SW480 (cell line): ENCODE measurements at places on chromosomes 2 and 18.

- no peak for DNase-seq
Observed at GRCh38 chr2:241868661-241869081, 858 bp upstream of the RTP5 start.

DNA sequence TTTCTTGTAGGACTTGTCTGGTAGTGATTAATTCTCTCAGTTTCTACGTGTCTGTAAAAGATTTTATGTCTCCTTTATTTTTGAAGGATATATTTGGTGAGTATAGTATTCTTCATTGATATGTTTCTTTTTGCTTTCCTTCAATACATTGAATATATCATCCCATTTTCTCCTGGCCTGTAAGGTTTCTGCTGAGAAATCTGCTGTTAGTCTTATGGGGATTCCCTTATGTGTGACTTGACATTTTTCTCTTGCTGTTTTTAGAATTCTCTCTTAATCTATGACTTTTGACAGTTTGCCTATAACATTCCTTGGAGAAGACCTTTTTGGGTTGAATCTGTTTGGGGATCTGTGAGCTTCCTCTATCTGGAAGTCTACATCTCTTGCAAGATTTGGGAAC, 281.0 kb upstream of the MEIS1 start:
- no peak for DNase-seq

DNA sequence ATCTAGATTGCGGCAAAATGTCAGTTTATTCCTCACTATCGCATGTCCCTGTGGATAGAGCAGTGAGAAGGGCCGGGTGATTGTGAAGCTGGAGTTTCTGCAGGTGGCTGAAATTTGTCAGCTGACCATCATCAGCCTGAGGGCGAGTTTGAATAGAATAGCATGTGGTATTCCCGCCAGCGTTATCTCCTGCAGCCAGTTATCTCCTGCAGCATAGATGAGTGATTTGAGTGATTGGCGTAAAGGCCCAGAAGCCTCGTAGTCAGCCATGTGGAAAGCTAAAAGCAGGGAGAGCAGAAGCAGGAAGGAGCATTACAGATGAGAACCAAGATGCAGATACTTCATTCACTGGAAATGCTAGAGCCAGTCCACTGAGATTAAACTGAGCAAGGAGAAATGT, 65.5 kb downstream of the CABLES1 start:
- no peak for DNase-seq

DNA sequence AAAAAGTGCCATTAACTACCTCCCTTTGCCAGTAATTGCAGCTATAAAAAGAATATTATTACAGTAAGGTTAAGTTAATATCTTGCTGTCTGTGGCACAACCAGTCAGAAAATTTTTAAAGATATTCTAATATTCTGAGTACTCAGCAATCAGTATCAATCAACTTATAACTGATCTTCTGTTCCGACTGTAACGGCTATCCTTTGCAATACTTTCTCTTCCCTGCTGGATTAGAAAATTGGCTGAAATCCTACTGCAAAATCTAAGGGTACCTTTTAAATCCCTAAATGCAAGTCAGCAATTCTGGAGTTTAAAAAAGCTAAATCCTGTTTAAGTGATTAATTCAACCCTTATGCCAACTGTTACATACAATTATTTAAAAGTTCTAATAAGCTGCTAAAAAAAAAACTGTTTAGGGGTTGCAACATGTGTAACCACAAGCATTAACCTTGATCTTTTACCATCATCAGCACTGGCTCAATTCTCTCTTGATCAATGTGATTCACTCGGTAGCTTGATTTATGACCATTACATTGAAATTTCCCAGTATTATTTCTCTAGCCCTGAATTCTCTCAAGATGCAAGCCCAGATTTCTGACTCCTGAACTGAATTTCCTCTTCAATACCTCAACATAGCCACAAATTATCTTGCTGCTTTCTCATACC, 20.5 kb downstream of the GAREM1 start:
- DNase-seq: no peak

DNA sequence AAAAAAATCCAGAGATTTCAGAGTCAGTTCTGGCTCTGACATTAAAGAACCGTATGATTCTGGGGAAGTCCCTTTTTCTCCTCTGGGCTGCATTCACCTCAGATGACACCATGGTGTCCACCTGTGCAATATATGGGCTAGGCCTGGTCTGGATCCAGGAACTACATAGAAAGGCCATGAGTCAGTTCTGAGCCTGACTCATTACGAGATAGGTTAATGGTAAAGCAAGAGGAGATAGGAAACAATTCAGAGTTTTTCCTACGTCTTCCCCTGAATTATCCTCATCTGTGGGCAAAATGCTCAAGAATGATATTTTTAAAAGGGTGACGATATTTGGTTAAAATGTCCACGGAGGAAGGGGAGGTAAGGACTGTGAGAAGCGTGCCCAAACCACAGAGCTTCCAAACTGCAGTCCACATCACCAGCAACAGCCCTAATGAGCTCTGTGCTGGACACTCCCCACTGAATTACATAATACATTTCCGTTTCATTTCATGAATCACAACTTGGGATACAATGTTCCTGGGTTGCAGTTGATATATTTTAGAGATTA, 180.1 kb upstream of the OSR1 start:
- peak; percentile 95 for DNase-seq

DNA sequence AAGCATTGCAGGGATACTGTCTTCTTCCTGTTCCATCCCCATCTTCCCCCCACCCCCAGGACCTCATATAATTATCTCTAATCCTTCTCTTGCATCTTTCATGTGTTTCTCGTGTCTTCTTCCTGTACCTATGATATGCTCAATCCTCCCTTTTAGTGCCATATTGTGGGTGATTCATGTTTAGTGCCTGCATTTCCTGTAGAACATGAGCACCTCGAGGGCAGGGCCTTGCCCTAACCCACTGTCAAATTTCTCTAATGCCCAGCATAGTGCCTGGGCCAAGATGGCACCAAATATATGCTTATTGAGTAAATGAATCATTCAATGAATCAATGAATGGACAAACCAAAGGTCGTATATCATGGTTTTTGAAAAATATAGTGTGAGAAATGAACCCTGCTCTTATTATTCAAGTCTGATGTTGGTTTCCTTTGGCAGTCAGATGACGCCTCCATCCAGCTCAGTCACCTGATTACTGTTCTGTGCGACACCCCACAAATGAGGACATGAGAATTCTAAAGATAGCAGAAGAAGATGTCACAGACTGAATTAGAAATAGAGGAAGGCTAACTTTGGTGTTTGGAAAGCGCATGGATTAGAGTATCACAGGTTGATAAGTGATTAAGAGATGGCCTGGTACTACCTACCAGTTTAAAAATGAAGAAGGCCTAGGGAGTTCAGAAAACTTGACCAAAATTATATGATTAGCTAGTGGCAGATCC, 278.4 kb downstream of the PRKCE start:
- no peak for DNase-seq

DNA sequence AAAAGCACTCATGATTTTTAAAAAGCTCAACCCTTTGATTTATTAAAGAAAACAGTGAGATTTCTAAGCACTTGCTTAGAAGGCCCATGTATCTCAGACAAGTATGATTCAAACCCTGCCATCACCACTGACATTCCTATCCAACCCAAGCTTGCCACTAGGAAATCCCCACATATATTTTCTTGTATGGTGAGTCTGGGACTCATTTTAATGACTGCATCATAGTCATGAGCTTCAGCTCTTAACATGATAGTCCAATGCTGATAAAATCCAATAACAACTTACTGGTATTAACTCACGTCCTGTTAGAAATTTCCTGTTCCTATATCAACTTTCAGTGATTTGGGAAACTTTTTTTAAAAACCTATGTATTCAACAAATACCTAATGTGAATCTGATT, 39.4 kb upstream of the NCKAP5 start:
- no peak for DNase-seq

- no peak for DNase-seq
Observed at GRCh38 chr2:64119369-64119768, 24.9 kb downstream of the PELI1 start.

DNA sequence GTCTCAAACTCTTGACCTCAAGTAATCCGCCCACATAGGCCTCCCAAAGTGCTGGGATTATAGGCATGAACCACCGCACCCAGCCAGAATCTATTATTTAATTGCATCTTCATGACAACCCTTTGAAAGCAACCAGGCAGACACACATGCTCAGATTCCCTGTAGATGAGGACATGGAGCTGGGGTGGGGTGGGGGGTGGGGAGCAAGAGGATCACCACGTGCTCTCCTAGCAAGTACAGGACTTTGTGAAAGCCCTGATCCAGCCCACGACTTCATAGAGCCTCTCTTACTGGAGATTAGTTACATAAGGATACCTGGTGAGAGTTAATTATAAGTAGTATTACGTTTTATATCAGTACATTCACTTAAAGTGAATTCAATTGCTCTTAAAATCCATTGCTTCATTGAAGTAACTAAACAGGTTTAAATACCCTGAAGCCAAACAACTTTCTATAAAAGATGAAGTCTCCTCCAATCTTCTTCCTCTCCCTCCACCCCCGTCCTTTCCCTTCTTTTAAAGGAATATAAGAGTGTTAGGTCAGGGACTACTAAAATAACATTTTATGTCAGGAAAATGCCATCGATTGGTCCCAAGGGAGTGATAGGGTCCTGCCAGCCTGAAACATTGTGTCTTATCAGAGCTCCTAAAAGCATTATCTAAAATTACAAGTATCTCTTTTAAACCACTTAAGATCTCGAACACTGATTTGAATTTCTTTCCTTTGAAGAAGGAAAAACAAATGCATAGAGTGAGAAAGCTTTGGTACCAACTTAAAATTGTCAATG, 123.9 kb downstream of the EPHA4 start:
- no peak for DNase-seq

DNA sequence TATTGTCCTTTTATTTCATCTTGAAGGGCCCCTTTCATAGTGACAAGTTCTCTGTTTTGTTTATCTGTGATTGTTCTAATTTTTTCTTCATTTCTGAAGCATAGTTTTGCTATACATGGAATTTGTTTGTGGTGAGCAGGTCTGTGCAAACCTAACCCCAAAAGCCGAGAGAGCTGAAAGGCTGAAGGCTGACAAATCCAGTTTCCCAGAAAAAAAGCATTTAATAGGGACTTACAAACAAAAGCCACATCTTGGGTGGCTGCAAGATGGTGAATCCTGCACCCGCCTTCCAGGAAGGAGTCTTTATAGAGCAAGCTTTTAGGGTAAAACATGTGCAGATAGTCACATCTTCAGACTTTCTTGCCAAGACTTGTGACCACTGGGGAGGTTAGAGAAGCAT, 473.4 kb upstream of the TRIB2 start:
- DNase-seq: no peak

GRCh38 chr2:128477026-128477820, 158.6 kb upstream of the HS6ST1 start:
- DNase-seq: no peak

DNA sequence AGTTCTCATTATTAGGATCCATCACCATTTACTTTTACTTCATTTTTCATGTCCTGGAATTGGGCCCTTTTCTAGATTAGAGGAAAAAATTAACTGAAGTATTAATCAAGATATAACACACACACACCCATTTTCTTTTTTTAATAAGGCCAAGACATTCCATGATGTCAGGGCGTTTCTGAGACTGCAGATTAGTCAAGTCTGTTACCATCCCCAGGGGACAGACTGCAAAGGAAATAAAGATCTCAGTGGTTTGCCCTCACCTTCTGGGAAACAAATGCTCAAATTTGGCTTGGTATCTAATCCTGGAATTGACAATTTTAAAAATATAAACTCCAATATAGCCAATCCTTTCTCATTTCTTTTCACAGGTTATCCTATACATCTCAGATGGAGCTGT, 27.4 kb downstream of the RMP24 start:
- no peak for DNase-seq

DNA sequence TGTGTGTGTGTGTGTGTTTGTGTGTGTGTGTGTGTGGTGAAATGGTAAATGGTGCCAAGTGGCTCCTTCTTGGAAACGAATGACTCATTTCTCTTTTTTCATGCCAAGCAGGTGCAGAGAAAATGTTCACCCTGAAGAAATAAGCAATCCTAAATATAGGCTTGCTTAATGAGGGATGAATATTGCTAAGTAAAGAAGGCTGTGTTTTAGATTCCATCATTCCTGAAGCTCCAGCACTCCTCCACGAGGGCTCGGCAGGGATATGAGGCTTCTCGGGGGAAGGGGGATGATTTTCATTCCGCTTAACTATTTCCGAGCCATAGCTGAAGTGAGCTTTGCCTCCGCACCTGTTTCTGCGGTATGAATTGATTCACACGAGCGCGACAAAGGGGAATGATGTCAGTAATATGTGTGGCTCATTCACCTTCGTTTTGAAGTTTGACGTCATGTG, 72.9 kb downstream of the TSN start:
- no peak for DNase-seq

DNA sequence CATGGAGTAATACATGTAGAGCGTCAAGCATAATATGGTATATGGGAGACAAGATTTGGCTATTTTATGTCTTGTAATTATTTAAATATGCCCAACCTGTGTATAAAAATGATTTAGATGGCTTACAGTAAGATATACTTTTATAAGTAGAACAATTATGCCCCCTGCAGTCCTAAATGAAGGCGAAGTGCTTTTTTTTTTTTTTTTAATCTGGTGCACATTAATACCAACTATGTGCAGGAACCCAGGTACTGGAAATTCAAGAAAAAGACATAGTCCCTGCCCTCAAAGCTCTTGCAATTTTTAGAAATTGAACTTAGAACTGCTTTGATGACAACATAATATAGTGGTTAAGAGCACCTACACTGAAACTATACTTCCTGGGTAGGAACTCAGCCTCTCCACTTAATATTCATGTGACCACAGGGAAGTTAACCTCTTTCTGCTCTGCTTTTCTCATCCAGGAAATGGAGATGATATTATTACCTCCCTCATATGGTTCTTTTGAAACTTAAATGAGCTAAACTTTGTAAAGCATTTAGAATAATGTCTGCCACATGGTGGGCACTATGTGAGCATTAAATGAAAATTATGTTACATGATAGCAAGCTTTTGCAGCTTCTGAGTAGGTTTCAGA, 38.1 kb downstream of the AFTPH start:
- DNase-seq: peak; percentile 29

- DNase-seq: no peak
Observed at GRCh38 chr2:65025453-65026123, 30.6 kb upstream of the CEP68 start.

DNA sequence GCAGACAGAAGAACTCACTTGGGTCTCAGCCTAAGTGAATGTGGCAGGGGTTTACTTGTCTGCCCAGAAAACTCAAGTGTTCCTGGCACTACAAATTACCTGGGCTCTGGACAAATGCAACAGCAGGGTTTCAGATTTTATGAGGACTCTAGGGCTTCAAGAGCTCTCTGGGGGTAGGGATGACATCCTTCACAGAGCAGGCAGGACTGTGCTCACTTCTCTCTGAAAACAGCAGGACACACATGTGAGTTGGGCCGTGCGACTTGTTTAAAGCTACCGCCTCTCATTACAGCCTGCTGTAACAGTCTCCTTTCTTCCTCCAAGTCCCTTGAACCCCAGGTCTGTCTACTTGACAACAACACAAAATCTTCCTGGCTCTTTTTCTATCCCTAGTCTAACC, 212.6 kb downstream of the EN1 start:
- no peak for DNase-seq

DNA sequence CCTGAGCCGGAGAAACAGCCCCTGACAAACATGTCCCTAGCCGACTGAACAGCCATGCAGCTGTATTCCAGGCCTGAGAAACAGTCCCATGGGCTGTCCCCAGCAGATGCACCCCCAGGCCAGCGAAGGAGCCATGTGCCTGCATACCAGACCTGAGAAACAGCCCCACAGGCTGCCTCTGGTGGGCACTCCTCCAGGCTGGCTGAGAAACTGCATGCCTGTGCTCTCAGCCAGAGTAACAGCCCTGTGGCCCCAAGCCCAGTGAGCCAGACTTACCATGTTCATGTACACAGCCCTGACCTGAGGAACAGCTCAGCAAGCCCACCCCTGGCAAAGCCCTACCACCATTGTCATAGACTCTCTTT, 24.8 kb downstream of the BOLL start:
- no peak for DNase-seq
